ENCODE measurements at places on chromosomes 11 and 22.

- DNase-seq = no peak
Observed at GRCh38 chr11:72045849-72046248, 34.5 kb downstream of the NUMA1 start.

- no peak for DNase-seq
Observed at GRCh38 chr22:38761202-38762162, 5.7 kb upstream of the SUN2 start.

- DNase-seq = peak; percentile 96
Observed at GRCh38 chr11:9568854-9569587, 4.4 kb upstream of the WEE1 start.

DNA sequence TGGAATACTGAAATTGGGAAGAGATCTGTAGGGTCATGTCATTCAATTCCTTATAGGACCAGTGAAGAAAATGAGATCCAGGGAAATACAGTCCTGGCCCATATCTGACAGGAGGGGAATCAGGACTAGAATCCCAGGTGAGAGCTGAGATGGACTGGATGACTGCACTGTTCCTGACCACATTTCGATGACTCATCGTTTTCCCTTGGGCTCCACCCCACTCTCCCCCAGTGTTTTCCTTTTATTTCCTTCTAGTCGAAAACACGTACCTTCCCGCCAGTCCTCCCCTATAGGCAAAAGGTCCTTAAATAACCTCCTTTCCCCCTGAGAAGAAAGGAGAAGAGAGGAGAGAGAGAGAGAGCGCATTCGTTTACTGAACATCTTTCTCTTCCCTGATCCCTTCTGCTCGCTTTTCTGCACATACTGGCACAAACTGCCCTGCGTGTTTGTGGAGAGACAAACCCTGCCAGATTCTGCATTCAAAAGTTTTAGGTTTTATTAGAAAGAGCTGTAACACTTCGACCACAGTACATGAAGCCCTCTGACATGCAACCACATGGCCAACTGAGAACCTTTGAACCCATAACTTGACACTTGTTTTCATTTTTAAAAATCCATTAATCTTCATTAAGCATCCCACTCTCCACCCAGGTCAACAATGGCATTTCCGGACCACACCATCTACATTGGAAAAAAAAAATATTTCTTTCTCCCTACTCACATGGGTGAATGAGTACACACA, 565.7 kb downstream of the METTL15 start:
- no peak for DNase-seq

GRCh38 chr11:16012125-16012751, 344.1 kb downstream of the SOX6 start:
- no peak for DNase-seq

DNA sequence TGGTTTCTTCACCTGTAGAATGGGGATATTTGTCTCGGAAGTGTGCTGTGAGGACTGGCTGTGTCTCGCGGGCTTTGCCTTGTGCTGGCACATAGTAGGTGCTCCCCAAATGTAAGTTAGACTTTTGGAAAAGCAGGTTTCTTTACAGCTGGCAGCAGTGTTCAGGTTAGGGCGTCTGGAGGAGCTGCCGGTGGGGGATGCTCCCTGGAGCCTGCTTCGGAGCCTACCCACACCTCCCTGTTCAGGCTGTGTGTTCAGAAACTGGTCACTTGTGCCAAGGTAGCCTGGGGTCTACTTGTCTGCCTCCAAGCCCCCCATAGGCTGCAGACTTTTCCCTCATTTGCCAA, 60.0 kb downstream of the OTOG start:
- DNase-seq = no peak

DNA sequence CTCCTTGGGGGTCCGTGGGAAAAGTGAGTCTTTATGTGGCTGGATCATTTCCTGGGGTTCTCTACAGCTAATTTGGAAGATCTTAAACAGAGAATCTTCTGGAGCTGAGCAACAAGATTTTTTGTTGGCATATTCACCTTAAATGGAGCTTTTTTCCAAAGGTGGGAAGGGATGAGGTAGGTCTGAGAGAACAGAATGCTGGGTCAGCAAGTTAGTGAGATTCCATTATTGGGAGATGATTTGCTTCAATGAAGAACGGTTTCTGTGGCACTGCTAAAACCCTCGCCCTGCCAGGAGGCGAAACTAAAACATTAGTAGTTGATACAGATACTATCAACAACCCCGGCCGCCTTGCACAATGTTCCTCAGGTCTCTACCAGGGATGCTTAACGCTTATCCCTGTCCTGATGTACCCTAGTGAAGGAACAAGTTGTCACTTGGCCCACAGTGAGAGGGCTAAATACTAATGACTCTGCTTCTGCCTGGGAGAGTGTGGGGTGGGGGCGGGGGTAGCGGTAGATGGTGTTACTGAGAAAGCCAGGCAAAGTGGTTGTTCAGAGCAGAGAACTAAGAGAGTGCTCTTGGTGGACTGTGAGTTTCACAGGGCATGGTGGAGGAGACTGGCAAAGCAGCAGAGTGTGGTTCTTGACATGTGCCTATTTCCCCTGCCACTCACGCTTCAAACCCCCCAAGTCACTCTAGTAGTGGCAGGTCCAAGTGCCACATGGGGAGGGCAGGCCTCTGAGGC, 63.7 kb upstream of the CYP2D6 start:
- no peak for DNase-seq

DNA sequence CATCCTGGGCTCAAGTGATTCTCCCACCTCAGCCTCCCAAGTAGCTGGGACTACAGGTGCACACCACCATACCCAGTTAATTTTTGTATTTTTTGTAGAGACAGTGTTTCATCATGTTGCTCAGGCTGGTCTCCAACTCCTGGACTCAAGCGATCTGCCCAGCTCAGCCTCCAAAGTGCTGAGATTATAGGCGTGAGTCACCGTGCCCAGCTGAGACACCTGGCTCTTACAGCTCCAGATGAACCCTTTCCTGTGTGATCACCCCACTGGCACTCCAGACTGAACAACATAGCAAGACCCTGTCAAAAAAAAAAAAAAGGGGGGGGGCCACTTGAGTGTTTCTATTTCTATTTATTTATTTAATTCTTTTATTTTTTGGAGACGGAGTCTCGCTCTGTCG, 1.0 kb upstream of the ADSL start:
- no peak for DNase-seq

DNA sequence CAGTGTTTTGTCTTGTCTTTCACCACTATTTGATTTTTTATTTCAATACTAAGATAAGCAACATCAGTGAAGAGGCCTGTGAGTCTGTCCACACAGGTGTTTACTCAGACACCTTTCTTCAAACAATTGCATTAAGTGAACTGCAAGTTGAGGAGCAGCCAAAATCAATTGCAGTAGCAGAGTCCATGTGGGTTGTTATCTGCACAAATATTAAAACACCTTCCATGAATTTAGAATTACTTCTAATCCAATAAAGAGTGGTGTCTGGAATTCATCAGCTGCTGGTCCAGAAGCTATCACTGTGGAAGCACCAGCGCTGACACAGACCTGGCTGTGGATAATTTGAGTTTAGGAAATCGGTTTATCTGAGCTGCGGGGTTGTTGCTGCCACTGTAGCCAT, 83.5 kb upstream of the FAT3 start:
- DNase-seq = no peak

DNA sequence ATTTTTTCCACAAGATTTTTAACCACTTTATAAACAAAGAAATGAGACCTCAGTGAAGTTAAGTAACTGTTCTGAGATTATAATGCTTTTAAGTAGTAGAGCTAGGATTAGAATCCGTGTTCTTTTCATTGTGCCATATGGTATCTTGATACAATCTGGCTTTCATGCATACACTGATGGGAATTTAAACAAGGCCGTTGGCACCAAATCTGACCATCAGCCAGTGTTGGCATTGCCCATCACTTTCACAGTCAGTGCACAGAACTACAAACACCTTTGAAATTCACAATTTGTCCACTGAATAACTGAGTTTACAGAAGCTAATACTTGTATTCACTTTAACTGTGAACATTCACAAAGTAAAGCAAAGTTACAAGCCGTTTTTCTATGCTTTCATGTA, 1228.0 kb downstream of the TBC1D22A start:
- no peak for DNase-seq

- DNase-seq = no peak
Observed at GRCh38 chr11:2271327-2272227, 1.2 kb upstream of the ASCL2 start.

- no peak for DNase-seq
Observed at GRCh38 chr11:134524201-134524600, 112.2 kb upstream of the B3GAT1 start.

DNA sequence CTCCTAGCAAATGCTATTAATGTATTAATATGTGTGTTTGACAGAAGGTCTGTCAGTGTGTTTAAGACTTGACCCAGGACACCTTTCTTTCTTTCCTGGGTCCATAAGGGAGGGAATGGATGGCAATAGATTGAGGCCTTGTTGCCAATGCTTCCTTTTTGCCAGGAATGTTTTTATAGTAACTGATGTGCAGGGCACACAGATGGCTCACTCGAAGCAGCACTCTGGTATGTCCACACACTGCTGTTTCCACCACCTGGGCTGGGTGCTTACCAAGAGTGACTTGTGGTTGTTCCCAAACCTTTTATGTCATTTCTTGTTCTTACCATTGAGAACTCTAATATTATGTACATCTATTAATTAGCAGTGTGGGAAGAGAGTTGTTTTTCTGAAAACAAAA, 396.9 kb upstream of the SYN3 start:
- no peak for DNase-seq

DNA sequence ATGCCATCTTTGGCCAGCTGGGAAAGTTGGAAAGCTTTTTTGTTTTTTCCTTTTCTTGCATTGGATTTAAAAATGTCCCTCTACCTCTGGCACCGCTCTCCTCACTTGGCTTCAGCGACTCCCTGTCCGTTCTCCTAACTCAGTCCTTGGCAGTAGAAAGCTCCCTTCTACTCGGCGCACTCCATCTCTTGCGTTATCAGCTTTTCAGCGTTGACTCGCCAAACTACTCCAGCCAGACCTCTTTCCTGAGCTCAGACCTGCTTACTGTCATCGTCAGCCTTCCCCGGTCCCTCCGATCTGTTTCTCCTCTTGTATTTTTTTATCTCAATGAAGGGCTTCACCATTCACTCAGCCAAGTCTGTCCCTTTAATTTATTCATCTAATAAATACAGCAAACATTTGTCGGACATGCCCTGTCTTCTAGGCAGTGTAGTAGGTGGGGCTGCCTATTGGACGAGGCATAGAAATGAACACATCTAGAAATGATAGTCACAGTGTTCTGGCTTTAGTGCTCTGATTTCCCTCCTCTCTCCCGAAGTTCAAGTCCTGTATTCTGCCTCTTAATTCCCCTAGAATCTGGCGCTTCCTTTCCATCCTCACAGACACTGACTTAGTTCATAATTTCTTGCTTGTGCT, 839 bp downstream of the CEP164 start:
- no peak for DNase-seq

DNA sequence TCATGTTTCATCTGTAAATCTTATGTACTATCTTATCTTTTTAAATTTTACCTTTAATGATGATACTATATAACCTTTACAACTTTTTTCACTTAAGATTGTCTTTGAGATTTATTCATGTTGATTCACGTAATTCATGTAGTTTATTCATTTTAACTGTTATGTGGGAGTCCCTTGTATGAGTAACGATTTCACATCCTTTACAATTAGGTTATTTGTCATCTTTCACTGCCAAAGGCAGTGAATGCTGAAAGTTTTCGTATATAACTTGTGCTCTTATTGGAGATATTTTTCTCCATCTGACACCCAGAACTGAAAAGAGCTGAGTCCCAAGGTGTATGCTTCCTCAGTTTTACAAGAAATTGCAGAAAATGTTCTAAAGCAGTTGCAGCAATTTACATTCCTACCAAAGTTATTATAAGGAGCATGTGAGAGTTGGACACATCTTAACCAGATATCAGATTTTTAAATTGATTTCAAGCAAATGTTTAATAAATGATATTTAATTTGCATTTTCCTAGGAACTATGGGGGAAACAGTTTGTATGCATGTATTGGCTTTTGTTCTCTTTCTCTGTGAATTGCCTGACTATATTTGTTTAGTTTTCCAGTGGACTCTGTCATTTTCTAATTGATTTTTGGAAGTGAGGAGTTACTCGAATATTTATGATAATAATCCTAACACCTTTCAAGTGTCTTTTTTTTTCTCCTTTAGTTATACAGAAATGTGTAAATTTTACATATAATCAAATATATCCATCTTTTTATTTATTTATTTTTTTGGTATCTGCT, 6.4 kb downstream of the ARL14EP start:
- DNase-seq = no peak

- peak; percentile 29 for DNase-seq
Observed at GRCh38 chr11:100830274-100830673, 143.2 kb downstream of the ARHGAP42 start.

DNA sequence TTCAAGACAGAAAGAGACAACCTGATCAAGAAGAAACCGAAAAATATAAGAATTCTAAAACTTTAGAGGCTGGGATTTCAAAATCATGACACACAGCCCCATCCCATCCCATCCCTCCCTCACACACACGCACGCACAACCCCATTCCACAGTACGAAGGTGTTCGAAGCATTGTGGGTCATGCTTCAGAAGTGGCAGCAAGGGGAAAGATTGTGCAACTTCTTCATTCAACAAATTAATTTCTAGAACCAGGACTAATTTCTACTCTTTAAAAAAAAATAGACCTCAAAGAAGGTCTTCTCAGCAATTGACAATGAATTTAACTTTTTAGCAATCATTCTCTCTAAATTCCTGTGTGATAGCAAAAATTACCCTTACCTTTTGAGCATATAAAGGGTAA, 867 bp downstream of the SPA17 start:
- no peak for DNase-seq

DNA sequence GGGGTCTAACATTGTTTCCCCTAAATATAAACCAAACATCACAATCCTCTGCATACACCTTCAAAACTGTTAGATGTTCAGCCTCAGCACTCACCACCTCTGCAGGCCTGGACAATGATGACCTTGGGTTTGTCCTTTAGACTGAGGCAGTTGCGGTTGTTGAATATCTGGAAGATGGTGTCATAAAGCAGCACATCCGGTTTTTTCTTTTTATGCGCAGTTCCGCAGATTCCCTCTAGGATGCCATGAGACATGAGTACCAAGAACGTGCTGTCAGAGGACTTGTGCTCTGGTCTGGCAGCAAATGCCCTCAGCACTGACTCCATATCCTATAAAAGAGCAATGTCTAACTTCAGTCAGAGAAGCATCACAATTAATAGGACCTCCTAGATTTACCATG, 22.8 kb downstream of the CASP5 start:
- DNase-seq = no peak

DNA sequence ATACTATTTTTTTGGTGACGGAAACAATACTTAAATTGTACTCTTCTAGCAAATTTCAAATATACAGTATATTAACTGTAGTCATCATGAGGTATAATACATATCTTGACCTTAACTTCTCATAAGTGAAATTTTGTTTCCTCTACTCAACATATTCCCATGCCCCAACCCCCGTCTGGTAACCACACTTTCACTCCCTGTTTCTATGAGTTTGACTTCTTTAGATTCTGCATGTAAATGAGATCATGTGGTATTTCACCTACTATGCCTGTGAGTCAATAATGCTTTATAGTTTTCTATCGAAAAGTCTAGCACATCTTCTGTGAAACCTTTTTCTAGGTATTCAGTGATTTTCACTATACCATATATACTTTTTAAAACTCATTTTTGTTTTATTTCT, 663.2 kb downstream of the CNTN5 start:
- no peak for DNase-seq

- no peak for DNase-seq
Observed at GRCh38 chr11:79637219-79637618, 196.4 kb upstream of the TENM4 start.

GRCh38 chr22:22181341-22181850, 63.2 kb upstream of the VPREB1 start:
- no peak for DNase-seq
